Neuronal stem cell (in vitro differentiated cells): ENCODE measurements at places on chromosomes 2 and 18.

- DNase-seq: no peak
Observed at GRCh38 chr2:158214431-158214830, 112.8 kb downstream of the UPP2 start.

DNA sequence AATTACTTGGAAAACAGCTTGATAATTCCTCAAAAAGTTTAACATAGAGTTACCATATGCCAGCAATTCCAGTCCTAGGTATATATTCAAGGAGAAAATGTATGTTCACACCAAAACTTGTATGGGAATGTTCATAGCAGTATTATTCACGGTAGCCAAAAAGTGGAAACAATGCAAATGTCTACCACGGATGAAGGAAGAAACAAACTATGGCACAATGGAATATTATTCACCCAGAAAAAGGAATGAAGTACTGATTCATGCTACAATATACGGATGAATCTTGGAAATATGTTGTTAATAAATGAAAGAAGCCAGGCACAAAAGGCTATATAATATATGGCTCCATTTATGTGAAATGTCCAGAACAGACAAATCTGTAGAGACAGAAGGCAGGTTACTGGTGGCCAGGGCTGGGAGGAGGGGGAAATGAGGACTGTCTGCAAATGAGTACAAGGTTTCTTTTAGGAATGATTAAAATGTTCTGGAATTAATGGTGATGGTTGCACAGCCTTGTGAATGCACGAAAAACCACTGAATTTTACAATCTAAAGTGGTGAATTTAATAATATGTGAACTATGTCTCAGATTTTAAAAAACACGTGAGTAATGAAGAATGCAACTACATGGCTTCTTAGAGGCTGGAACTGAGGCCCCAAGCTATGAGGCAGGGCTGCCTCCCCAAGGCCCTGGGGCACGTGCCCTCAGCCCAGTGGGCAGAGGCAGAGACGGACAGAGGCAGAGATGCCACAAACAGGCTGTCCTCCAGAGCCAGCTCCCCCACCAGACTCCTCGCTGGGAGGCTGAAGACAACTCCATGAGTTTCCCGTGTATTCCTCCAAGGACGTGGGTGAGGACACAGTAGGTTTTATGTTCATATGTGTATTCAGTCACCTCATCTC lies 5.0 kb downstream of the LIMS2 start:
- no peak for DNase-seq

GRCh38 chr18:10312326-10313015 lies 142.0 kb upstream of the APCDD1 start:
- DNase-seq: no peak

DNA sequence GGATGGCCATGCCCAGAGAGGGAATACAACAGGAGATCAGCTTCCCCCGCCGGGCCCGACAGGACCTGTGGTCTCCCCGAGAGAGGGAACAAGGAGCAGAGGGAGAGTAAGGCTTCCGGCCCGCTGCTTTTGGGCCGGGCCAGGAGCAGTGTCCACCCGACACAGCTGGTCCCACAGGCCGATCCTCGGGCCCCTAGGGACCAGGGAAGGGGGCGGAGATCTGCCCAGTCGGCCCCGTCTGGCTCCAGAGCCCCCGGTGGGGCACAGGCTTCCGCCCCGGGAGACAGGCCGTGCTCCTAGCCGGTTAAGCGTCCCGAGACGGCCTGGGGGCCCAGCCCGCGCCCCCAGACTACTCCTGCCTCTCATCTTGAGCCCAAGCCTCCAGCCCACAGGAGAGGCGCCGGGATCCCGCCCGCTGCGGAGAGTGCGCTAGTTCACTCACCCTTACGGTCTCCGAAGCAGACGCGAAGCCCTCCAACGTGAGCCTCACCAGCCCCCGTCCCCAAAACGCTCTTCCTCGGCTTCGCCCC lies at the start of gene MCFD2:
TSS of gene MCFD2 (minus strand) at position 526 of the 530 bp plus-strand sequence. CDS start 6,635 bp downstream, outside the sequence.
- no peak for DNase-seq
